Left renal cortex interstitium (tissue), 4 donors: ENCODE measurements at places on chromosomes 1 and 21.

GRCh38 chr1:111281411-111281810, 9.2 kb upstream of the CHIA start:
- no peak for DNase-seq

DNA sequence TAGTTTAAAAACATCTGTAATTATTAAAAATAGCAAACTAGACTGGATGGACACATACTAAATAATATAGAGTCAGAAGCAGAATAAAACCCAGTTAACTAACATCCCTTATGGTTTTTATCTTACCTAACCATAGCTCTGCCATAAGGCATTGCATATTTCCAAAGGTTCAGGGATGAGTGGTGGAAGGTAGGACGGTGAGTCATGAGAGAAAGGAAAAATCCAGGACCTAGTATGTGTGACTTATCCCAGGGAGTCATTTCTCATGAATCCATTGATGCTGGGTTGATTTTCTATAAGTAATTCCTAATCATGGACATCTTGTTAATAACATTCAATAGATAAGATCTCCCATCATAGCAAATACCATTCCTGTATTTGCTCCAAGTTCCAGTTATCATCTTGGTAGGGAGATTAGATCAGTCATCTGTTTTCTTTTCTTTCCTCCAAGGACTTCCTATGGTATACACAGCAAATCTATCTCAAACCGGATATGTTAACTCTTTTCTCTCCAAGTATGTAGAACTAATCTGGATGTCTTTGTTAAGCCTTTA, 490.7 kb upstream of the B3GALT2 start:
- DNase-seq = no peak

GRCh38 chr1:59079434-59080140, 217.3 kb upstream of the FGGY start:
- DNase-seq = no peak

DNA sequence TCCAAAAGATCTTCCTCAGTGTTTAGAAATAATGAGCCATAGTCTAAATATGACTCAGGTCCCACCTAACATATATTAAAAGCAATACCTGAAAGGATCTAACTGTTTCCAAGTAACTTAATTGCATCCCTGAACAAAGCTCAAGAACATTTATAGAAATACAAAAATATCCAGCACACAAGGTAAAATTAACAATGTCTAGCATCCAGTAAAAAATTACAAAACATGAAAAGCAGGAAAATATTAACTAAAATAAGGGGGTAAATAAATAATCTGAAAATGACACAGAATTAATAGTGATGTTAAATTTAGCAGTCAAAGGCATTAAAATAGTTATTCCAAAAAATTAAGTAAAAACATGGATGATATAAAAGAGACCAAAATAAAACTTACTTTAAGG, 21.3 kb upstream of the VANGL1 start:
- no peak for DNase-seq

GRCh38 chr1:93352376-93352775, 6.7 kb downstream of the DR1 start:
- no peak for DNase-seq

DNA sequence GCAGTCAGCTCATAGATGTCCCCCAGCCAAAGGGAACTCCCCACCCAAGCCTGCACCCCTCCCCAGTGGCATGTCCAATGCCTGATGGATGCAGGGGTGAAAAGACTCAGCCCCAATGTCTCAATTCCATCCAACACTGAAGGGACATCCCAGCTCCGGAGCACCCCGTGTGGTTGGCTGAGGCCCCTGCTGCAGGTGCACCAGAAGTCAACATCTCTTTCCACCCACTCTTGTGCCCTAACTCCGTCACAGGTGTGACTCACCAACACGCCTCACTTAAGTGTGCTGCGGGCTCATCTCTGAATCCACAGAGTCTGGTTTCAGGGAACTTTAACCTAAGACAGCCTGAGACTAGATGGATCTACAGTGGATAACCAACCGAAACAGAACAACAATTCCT, 40.9 kb upstream of the ZBTB18 start:
- DNase-seq = no peak

DNA sequence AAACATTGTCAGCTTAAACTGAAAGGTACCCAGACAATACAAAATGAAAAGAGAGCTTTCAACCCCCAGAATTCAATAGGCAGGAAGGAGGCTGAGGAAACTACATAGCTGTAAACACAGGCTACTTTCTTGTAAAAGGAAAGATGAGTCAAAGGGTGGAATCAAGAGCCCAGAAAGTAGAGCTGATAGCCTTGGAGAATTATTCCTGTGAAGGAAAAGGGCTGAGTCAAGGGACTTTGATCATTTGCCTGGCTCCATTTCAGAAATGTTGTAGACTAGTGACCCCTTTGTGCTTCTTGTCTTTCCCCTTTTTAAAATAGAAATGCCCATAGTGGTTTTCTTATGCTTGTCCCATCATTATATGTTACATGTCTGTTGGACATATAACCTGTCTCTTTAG, 597.6 kb downstream of the ADGRL2 start:
- no peak for DNase-seq

- DNase-seq = no peak
Observed at GRCh38 chr1:243459059-243459458, 203.2 kb downstream of the SDCCAG8 start.

DNA sequence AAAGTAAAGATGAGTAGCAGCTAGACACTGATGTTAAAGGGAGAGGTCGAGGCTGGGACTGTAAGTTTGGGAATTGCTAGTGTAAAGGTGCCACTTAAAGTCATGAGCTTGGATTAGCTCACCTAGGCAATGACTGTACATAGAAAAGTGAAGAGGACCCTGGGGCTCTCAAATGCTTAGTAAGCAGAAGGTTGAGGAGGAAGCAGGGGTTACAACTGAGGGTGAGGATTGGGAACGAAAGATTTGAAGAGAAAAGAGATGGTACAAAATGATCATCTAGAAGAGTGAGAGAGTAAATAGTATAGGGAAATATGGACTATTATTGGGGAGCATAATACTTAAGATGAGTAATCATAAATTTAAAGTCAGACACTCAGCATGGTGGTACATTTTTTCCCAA, 63.1 kb upstream of the TNFSF4 start:
- DNase-seq = no peak

DNA sequence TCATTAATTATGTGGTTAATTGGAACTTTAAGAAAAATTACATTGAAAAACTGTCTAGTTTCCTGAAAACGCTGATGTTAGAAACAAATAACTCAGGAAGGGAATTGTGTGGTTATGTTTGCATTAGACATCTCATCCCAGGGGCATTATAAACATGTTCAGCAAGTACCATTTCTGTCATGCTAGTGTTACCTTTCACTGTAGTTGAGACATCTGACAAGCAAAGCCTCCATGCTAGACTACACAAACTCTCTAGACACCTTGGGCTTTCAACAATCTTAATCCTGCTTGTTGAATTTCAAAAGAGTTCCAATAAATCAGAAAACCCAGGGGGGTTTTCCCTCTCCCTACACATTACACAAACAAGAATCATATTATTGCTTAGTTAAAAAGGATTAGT, 536.8 kb downstream of the KCNT2 start:
- DNase-seq = no peak

DNA sequence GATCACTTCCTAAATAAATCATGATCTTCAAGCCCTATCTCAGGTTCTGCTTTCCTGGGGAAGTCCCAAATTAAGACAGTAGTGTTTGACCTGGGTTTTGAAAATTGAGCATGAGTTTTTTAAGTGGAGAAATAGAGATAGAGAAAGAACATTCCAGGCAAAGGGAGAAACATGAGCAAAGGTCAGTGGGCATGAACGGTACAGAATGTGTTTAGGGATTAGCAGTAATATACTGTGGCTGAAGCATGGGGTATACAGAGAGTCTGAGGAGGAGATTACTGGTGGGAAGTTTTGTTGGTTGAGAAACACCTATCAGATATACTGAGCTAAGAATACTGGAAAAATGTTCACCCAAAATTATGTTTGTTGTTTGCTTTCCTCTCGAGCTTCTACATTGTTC, 15.2 kb upstream of the MYSM1 start:
- DNase-seq = no peak

DNA sequence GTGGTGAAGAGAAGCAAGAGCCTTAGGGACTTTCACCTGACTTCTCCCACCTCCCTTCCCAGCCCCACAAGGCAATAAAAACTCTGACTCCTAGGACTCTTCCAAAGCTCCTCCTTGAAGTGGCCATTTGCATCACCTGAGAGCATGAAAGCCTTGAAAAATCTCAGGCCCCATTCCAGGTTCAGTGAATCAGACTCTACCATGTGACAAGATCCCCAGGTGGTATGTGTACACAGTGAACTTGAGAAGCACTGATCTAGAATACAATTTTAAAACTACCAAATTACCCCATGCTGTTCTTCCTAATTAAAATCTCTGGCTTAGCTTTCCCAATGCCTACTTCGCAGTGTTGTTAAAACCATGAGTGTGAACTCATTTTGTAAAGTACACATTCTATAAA, 195.1 kb upstream of the SAMSN1 start:
- no peak for DNase-seq

DNA sequence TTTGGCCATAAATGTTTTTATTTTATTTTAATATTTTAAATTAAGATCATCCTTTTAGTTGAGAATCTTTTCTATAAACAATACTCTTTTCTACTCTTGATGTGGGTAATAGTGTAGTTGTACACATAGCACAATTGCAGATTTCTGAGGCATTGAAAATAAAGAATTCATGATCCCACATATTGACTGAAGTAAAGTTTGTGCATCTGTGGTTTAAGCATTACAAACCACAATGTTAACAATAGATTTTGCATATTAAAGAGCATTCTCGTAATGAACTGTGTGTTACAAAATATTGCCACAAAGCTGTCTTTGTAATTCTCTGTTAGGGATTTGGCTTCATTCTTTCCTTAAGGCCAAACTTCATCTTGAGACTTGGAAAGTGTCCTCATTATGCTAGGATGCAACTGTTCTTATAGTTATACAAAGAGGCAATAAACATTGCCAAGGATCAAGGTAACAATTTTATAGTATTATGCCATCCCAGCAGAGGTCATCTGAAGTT, 256.8 kb downstream of the OLFM3 start:
- no peak for DNase-seq

DNA sequence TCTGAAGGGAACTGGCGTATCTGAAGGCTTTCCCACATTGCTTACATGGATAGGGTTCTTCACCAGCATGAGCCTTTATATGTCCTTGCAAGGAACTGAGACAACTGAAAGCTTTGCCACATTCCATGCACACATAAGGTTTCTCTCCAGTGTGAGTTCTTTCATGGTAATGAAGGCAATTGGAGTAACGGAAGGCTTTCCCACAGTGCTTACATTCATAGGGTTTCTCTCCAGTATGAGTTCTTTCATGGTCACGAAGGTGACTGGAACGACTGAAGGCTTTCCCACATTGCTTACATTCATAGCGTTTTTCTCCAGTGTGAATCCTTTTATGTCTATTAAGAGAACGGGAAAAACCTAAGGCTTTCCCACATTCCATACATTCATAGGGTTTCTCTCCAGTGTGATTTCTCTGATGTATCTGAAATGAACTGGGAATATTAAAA, 15.0 kb downstream of the ZNF124 start:
- no peak for DNase-seq

DNA sequence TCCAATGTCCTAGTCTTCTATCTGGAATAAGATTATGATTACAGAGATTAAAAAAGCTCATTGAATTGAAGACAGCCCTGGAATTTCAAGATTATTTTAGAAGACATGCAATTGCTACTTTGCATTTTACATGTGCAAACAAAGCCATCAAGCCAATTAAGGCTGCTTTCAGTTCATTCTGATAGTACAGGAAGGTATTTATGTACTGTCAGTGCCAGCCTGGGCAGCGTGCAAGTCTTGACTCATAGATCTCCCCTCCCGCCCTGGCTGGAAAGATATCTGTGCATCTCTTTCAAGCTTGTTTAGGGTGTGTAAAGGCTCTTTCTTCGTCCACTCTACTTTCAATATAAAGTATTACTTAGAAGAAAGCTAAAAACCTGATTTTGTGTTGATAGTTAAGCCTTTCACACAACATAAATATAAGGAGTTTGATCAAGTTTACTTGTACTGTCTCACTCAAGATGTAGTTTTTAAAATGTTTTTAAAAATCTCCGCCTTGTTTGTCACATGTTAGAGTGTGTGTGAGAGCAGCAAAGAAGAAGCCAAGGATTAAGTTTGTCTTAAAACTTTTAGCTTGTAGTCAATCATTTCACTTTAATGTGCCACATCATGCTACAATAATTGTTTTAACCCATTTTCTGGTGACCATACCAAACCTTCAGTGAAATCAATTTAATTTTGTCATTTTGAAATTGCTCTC, 13.6 kb upstream of the LYPLAL1 start:
- no peak for DNase-seq

DNA sequence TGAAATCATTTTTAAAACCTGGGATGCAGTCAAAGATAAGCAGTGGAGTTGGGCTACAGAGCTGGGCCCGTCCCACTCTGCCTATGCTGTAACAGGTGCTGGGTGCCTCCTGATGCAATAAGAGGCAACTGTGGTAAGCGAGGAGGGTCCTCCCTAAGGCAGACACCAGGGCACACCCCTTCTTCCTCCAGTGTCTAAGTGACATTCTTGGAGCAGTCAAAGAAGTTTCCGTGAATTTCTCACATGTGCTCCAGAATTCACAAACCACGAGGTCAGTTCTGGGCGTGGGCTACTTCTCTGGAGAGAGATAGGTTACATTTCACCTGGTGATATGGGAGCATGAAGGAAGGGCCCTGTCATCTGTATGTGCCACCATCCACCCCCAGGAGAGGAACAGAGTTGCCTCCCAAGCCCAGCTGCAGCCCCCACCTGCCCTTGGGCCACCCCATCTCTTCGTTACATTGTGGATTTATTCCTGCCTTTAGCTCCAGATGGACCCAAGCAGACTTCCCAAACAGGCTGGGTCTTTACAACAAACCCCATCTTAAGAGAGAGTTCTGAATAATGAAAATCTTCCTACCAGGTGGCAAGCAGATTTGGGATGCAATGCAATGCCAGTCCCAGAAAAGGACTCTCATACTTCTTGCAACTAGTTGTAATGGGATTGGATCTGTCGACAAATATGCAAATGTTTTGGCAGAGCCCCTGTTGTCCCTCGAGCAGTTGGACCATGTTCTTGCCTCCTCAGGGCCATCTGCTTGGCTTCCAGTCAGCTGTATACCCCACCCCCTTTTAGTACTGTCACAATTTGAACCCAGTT, 82.5 kb upstream of the CNTN2 start:
- DNase-seq = no peak

DNA sequence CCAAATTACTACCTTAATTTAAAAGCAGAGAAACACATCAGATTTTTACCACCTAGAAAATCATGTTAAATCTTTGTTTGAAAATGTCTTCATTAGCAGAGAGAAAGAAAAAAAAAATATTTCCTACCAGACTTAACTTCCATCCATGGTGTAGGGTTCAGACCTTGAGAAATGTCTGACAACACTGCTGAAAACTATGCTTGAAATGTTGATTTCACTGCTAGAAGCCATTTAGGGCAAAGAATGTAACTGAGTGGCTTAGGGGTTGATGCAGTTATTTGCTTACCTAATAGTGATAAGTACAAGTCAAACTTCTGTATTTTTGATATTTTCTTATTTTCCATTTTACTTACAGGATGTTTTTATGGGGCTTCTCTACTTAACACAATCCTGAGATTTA, 495.6 kb upstream of the NEGR1 start:
- no peak for DNase-seq

GRCh38 chr21:44405948-44406872, 49.1 kb upstream of the LRRC3 start:
- DNase-seq = no peak

- no peak for DNase-seq
Observed at GRCh38 chr1:163796394-163796821, 474.7 kb downstream of the NUF2 start.
